ENCODE measurements at places on chromosomes 5 and 9.

DNA sequence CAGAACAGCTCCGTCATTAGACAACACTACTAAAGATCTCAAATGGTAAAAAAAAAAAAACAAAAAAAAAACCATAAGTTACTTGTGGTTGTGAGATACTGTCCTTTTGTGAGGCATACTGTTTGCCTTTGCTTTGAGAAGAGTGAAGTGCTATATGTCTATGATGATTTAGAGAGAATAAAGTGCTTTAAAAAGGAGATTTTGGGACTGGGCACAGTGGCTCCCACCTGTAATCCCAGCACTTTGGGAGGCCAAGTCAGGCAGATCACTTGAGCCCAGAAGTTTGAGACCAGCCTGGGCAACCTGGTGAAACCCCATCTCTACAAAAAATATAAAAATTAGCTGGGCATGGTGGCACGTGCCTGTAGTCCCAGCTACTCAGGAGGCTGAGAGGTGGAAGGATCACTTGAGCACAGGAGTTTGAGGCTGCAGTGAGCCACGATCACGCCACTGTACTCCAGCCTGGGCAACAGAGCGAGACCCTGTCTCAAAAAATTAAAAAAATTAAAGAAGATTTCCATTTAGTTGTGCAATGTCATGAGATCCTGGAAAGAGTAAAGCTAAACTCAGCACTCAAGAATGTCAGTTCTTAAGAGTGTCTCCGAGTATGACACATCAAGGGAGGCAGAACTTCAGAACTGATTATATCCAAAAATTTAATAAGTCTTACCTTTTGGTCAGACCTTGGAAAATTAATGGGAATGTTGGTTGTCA lies 87.3 kb downstream of the PRDM6 start:
- DNase-seq, result no peak

DNA sequence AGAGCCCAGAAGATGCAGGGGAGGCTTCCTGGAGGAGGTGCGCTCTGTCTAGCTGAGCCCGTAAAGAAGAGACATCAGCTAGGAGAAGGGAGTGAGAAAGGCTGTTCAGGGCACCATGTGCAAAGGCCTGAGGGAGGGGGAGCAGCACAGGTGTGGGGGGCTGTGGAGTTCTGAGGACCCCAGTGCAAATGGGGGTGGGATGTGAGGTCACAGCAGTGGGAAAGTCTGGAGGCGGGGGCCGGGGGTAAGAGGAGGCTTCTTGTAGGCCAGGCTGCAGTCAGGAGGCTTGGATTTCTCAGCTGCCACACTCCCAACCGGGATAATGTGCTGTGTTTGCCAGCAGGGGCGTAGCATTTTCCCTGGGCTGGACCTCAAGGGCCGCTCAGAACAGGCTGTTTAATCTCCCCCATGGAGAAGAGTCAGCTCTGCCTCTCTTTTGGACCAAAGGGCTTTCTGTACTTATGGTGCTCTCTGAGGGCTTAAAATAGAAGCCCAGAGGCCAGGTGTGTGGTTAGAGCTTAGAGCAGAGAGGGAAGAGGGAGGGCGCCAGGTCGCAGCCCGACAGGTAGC lies 5.7 kb downstream of the NEURL1B start:
- DNase-seq, result no peak

DNA sequence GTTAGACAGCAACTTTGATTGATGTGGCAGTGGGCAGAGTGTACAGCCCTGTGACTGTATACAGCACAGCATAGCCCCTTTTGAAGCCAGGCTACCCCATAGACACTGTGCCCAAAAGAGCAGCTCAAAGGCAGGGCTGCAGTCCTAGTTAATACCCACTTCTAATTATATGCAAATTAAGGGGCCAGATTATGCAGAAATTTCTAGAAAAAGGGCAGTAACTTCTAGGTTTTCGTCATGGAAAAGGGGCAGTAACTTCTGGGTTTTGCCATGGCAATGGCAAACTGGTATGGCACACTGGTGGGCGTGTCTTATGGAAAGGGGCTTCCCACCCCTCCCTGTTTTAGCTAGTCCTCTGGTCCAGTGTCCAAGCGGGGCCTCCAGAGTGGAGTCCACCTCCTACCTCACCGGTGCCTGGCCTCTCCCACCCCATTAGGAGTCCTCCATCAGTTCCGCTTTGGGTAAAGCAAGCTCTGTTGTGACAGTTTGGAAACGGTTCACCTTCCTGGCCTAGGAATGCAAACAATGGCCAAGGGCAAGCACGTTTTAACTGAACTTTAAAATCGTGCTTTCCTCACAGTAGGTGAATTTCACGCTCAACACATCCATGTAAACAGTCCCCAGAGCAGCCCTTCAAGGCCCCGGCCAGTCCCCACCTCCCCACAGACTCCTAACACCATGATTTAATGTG lies 5.6 kb downstream of the ADAMTS13 start:
- no peak for DNase-seq

- DNase-seq, result no peak
Observed at GRCh38 chr5:82480331-82480730, 202.2 kb upstream of the RPS23 start.

GRCh38 chr9:1400983-1401382 lies 350.8 kb downstream of the DMRT2 start:
- no peak for DNase-seq

- DNase-seq, result no peak
Observed at GRCh38 chr5:114377946-114378345, 16.1 kb downstream of the KCNN2 start.

DNA sequence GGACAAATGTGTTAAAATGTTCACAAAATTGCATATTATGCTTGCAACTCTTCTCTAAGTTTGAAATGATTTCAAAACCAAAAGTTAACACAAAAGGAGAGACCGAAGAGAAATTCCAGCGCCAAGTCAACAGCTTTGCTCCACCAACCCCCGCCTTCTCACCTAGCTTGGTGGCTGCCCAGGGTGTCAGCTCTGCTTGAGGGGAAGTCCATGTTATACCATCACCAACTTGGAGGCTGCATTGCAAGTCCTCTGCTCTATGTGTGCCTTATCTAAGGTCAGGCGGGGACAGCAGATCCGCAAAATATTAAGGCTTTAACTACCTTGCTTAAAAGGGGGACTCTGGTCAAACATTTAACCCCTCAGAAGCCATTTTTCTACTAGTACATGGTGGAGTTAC lies 14.6 kb downstream of the CCNJL start:
- DNase-seq, result no peak

- no peak for DNase-seq
Observed at GRCh38 chr5:87752362-87752761, 339.6 kb upstream of the CCNH start.

DNA sequence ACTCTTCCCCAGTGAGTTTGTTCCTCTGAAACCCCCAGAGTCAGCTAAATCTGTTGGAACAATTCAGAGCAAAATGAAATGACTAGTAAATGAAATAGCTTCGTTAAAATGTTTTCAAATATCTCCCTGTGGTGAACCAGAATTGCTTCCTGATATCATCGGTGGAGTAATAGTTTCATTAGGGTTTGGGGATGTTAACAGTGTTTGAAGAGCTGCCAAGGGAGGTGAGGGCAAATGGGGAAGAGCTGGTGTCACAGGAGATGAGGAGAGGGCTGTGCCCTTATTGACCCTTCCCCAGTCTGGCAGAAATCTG lies 4.3 kb upstream of the C7 start:
- DNase-seq, result no peak

- DNase-seq, result peak; percentile 72
Observed at GRCh38 chr5:142015781-142016533, 3.1 kb upstream of the GNPDA1 start.

Measured in Caki2 (cell line).